NCI-H1694 (cell line): ENCODE measurements at places on chromosomes 2 and 18.

DNA sequence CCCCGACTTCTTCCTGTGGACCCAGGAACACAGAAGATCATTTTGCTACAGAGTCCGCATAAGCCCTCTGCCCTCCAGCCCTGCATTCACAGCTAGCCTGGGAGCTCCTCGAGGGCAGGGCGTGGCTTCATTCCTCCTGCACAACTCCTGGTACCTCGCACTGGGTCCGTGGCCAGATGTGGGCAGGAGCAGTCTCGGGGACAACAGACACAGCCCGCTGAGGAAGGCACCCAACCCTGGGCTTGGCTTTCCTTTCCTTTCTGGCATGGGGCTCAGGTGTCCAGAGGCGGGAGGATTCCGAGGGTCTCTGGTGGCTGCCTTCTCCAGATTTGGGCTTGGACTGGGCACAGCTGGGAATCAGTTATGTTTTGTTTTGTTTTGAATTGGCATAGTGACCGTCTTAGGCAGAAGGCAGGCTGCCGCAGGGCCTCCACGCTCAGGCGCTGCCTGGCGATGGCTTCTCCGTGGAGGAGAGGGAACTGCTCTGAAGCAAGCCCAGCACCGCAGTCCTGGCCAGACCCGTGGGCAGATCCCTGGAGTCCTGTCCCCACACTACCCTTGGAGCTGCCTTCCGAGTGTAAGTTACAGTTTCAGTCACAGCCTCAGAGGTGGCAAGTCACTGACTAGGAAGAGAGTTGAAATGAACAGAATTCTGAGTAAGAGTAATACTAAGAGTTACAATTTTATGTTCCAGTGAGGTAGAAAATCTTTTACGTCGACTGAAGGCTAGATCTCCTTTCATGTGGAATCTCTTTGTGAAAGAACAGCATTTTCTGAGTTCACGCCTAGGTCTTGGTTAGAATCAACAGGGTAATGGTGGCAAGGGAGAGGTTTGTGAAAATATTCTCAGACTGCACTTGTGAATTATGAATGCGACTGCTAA lies 47.9 kb downstream of the LDLRAD4 start:
- DNase-seq = no peak

DNA sequence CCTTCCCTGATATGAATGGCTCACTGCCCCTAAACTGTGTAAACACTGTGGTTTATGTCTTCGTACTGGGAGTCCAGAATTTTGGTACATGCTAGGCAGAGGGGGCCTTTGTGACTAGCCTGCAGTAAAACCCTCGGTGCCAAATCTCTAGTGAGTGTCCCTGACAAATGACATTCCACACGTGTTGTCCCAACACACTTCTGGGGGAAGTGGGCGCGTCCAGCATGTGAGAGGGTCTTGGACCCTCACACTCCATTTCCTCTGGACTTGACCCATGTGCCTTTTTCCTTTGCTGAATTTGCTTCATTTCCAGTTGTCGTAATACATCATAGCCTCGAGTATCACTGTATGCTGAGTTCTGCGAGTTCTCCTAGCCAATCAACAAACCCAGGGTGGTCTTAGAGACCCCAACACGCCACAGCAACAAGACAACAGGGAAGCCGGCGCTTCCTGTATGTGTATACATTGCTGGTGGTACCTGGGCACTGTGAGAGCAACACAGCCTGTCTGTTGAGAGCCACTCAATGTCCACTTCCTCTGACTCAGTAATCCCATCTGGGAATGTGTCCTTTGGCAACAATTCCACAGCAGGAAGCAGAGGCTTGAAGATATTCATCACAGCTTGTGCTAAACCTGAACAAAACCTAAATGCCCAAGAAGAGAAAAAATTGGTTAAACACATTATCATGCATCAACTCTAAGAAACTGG lies 26.9 kb upstream of the SLC66A3 start:
- no peak for DNase-seq

- DNase-seq = no peak
Measured at GRCh38 chr18:13401826-13402225, 183.3 kb downstream of the LDLRAD4 start.

GRCh38 chr18:26255695-26256622 lies 29.7 kb downstream of the TAF4B start:
- DNase-seq = no peak

GRCh38 chr18:79598633-79599175 lies 80.9 kb upstream of the CTDP1 start:
- DNase-seq = no peak

DNA sequence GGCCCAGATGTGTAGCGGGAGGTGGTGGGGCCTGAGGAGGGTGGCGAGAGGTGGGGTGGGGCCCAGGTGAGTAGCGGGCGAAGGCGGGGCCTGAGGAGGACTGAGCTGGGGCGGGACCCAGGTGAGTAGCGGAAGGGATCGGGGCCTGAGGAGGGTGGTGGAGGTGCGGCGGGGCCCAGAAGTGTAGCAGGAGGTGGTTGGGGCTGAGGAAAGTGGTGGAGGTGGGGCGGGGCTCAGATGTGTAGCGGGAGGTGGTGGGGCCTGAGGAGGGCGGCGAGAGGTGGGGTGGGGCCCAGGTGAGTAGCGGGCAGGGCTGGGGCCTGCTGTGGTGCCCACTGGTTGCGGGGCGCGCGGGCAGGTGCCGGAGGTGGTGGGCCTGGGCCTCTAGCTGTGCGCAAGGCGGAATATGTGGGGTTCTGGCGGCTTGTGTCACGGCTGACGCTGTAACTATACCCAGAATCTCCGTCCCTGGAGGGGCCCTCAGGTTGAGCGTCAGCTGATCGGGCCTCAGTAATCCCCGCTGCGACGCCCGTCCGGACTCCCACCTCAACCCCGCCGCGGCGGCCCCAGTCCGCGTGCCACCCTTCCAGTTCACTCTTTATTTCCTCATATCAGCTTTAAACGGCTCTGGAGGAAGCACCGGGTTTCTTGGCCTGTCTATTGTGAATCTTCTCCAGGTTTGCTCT lies 866 bp upstream of the SF3B6 start:
- DNase-seq = no peak

- DNase-seq = no peak
Measured at GRCh38 chr2:186917866-186918265, 68.9 kb upstream of the ZSWIM2 start.

DNA sequence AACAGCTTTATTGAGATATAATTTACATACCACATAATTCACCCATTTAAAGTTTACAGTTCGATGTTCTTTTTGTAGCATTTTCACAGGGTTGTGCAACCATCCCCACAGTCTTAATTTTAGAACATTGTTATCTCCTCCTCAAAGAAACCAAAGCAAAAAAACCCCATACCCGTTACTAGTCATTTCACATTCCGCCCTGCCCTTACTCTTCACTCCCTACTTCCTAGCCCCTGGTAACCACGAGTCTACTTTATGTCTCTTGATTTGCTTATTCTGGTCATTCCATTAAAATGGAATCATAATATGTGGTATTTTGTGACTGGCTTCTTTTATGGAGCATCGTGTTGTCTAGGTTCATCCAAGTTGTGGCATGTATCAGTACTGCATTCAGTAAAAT lies 137.7 kb downstream of the TANC1 start:
- DNase-seq = no peak

DNA sequence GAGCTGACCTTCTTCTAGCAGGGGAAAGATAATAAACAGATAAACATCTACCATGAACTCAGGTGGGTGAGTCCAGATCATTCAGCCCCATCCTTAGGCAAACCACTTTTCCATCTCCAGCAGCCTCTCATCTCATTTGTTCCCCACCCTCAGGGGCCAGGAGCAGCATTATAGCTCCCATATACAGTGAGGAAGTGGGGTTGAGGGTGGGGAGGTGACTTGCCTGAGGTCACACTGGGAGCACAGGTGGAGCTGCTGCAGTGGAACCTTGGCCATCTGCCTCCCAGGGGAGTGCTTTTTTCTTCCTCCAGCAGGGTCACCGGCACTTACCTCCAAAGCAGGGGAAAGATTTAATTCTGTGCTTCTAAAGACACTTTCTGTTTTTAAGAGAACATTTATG lies 212.5 kb upstream of the SMAD2 start:
- no peak for DNase-seq

GRCh38 chr2:136347981-136348380 lies 230.0 kb upstream of the CXCR4 start:
- no peak for DNase-seq

DNA sequence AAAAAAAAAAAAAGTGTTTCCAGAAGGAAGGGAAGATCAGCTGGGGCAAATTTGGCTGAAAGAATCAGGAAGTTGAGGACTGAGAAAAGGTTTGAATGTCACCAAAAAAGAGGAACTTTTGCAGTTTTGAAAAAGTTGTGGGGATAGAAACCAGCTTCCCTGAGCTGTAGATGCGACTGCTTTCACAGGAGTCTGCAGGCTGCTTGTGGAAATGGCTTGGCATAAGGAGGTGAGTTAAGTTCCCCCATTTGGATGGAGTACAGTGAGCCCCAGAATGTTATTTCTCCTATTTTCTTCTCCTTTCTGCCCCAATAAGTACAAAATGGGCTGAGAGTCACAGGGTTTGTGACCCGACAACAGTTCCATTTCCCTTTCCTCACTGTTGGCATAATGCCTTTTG lies 16.5 kb upstream of the ME2 start:
- DNase-seq = no peak

GRCh38 chr2:233448575-233448974 lies 94.3 kb downstream of the DGKD start:
- no peak for DNase-seq

DNA sequence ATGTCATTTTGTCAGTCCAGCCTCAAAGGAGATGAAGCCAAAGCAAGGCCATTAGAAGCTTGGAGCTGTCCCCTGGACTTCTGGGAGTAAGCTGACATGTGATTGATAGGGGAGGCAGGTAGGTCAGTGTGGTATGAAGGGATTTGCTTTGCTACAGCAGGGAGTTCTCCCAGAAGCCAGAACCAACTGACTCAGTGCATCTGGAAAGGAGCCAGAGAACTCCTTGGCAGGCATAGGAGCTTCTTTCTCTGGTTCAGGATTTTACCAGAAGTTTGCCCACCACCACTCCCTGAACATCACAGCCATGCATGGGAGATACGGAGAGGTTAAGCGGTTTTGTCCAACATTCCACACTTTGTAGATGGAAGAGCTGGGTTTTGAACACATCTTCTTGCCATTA lies 24.5 kb upstream of the KCNE4 start:
- no peak for DNase-seq

- no peak for DNase-seq
Measured at GRCh38 chr2:218005028-218005427, 2.2 kb upstream of the TNS1 start.

DNA sequence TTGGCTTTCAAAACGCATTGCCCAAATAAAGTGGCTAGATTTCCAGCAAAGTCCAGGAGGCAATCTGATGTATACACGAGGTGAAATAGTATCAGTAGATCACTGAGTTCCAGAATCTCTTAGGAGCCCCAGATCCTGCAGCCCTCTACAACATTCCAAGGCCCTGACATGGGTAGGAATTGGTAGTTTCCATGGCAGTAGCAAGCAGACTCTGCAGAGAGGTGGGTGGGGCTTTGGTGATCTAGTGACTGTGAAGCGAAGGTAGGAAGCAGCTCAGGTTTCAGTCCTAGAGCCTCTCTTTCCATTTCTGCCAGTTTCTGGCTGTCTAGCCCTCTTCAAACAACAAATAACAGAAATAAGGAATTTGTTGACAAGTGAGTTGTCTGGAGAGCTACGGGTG lies 13.8 kb upstream of the SGPP2 start:
- no peak for DNase-seq

DNA sequence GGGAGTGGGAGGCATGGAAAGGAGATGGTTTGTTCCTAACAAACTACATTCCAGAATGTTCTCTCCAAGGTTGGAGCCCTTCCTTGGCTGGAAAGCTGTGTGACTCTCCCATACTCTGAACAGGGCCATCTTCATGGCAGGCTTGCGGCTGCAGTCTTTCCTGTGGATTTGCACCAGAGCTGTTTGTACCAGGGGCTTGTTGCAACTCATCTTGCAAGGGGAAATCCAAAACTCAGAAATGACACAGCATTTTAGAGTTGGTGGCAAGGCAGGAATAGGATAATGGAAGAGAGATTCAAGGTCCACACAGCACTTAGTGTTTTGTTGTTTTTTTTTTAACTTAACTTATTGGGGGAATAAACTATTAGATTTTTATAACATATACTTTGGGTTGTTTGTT lies 73.7 kb upstream of the ZNF516 start:
- no peak for DNase-seq

- DNase-seq = no peak
Measured at GRCh38 chr2:17441790-17442189, 76.5 kb downstream of the RAD51AP2 start.

GRCh38 chr2:126372406-126372805 lies 283.6 kb upstream of the GYPC start:
- no peak for DNase-seq

- no peak for DNase-seq
Measured at GRCh38 chr2:101986376-101986775, 5.4 kb upstream of the IL1R2 start.

GRCh38 chr2:16285813-16286510 lies 345.6 kb downstream of the MYCN start:
- peak; percentile 41 for DNase-seq

GRCh38 chr2:39937621-39938020 lies 158.6 kb upstream of the THUMPD2 start:
- DNase-seq = no peak

DNA sequence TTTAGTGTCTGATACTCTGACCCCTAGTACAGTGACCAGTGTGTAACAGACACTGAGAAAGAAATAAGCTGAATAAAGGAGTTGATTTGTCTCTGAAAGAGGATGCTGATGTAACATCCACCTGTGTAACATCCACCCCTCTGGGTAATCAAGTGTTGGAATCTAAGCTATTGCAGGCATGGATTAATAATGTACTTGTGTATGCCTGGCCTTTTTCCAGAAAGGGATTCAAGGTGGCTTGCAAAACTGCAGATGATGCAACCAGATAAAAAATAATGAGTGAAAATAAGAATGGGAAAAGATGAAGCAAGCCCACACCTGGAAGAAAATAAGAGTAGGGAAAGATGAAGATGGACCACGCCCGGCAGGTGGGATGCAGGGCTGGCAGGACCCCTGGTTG lies 48.2 kb upstream of the FOXI3 start:
- no peak for DNase-seq

- DNase-seq = no peak
Measured at GRCh38 chr2:99726691-99727090, 236.9 kb upstream of the REV1 start.

- DNase-seq = no peak
Measured at GRCh38 chr2:231318954-231319353, 76.6 kb upstream of the B3GNT7 start.

DNA sequence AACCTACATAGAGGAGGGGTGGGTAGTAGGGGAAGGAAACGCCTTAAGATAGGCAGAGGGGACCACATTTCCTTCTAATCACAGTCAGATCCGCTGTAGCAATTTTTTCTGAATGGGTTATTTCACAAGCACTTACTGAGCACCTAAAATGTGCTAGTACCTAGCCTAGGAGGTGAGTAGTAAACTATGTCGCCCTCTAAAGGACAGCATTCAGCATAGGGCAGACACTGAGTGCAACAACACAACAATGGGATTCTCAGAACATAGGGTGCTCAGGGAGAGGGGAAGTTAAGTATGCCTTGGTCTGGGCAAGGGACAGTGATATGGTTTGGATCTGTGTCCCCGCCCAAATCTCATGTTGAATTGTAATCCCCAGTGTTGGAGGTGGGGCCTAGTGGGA lies 166.1 kb upstream of the RAB6C start:
- DNase-seq = peak; percentile 23
